ENCODE measurements at places on chromosomes 1 and 21.

DNA sequence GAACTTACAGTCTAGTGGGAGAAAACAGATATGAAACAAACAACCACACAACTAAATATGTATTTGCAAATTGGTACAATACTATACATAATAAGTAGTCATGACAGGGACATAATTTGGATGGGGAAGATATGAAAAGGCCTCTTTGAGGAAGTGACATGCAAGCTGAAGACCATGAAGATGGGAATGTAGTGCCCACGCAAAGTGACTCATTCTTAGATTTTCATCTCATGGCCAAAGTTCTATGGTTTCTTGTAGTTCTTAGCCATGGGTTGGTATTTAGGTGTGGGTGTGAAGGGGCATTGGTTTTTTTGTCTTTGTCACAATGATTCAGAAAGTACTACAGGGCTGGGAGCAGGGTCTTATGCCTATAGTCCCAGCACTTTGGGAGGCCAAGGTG lies 105.4 kb upstream of the FAM78B start:
- DNase-seq, result no peak

GRCh38 chr1:25427696-25428095 lies 3.0 kb upstream of the MACO1 start:
- no peak for DNase-seq

DNA sequence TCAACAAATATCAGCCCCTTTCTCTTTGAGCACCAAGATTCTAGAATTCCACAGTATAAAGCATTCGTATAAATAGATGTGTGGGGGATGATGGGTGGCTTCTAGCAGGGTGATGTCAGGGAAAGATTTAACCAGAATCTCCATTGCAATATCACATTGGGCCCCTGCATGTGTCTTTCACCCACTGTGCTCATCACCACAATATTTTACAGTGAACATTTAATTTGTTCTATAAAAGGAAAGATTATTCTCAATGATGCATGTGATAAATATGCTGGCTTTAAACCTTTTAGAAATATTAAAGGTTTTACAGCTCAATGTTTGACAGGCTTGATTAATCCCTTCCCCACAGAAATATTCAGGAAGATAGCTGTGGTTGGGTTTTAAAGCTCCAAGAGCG lies 457.8 kb upstream of the DAB1 start:
- no peak for DNase-seq

- DNase-seq, result no peak
These were observed 139.8 kb downstream of the SPATA17 start for GRCh38 chr1:217770918-217771317.

DNA sequence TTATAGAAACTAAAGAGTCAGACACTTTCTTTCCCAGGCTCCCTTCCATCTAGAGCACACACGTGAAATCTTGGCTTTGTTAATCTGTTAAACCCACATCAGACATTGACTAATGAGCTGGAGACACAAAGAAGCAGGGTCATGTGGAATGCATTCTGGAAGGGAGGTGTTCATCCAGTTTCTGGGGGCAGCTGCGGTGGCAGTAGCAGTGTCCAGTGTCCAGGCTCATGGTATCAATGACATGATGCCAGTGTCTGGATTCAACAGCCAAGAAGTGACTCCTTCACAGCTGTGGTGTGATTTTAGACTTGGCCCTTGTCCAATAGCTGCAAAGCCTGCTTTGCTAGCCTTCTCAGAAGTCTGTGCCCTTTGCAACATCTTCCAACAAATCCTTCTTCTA lies 95.2 kb downstream of the NTPCR start:
- DNase-seq, result no peak

DNA sequence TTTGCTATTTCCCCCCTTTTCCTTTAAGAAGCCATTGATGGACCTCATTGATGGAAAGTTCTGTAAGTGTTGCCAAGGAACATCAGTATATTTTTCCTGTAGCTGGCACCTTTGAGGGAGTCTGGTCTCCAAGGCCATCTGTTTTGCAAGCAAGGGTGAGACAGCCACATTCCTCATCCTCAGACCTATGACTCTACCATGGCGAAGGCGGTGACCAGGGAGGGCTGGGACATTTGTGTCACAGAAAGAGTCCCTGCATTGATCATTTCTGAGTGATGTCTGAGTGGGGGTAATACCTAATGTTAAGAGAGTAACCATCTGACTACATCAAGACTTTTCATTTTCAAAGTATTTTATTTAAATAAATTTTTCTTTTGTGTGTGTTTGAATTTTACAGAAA lies 35.4 kb downstream of the KIAA0040 start:
- DNase-seq, result no peak

DNA sequence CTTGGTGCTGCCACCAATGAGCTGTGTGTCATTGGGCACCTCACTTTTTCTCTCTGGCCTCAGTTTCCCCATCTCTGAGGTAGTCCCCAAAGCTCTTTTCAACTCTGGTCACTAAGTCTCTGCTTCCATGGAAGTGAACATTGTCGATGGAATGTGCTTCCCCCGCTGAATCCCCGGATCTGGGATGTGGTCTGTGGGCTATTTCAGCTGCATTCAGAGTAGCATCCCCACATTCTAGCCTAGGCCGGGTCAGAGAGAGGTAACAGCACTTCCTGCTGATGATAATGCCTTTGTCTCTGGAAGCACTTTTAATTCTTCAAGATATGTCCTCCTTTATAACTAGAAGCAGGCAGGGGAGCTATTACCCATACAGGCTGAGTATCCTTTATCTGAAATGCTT lies 29.8 kb downstream of the RASSF5 start:
- no peak for DNase-seq

GRCh38 chr1:14577261-14577660 lies 21.2 kb upstream of the KAZN start:
- no peak for DNase-seq

DNA sequence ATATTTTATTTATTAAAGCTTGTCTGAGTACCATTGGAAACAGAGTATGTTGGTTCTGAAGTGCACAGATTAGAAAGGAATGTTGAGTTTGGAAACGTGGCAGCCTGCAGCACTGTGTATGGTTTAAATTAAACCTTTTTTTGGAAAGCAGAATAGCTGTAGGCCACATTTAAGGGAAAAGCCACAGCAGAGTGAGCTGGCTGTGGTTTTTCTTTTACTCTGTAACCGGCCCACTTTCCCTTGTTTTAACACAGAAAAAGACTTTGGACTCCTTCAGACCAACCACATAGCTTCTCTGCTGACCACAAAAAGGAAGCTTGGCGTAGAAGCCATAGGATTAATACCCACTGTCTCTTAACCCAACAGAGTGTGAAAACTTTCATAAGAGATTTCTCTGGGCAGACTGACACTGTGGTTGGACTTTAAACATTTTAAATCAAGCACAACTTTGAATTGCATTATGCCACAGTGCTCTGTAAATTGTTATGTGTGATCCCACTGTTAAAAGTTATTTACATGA lies 75.2 kb downstream of the NFIA start:
- DNase-seq, result no peak

DNA sequence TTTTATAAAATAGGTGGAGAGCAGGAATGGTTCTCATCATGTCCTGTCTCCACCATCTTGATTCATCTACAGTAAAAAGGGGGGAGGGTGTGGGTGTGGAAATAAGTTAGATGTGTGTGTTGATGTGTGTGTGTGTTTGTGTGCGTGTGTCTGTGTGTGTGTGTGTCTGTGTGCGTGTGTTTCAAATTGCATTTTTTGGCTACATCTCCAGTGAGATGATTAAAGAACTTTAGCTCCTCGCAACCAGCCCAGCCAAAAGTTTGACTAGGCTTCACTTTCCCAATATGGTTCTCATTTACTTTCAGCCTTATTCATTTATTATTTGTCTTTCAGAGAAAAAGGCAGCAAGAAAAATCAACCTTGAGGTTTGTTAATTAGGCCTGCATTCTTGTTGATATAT lies 14.7 kb upstream of the HAO2 start:
- no peak for DNase-seq

- no peak for DNase-seq
These were observed 97.5 kb downstream of the CLEC20A start for GRCh38 chr1:178399177-178399728.

- no peak for DNase-seq
These were observed 182.2 kb downstream of the PRDM16 start for GRCh38 chr1:3251099-3251806.
